ENCODE measurements at places on chromosomes 12 and 14.

GRCh38 chr14:104996032-104996431 is 10.4 kb downstream of the CLBA1 start:
- no peak for DNase-seq

DNA sequence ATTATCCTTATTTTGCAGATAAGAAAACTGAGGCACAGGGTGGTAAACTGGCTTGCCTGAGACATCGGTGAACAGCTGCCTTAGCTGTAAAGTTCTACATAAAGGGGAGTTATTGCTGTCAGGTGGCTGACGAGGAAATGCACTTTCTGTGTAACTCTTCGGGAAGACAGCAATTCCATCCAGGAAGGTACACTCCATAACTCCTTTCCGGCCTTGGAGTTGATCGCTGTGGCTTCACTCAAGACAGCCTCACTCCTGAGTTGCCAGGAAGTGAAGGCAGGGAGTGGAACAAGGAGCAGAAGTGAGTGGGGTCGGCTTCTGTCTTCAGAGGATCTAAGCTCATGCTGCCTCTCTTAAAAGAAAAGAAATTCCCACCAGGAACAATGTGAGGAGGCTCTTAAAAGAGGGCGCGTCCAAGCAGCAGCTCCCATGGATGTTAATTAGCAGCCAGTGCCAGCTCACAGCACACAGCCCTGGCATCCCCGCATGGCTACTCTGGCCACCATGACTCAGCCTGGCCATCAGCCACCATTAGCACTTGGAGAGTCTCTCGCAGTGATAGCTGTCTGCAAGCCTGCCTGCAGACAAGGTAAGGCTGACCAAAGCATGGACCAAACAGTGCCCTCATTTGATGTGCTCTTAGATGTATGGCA is 60.3 kb downstream of the NUAK1 start:
- DNase-seq: no peak

DNA sequence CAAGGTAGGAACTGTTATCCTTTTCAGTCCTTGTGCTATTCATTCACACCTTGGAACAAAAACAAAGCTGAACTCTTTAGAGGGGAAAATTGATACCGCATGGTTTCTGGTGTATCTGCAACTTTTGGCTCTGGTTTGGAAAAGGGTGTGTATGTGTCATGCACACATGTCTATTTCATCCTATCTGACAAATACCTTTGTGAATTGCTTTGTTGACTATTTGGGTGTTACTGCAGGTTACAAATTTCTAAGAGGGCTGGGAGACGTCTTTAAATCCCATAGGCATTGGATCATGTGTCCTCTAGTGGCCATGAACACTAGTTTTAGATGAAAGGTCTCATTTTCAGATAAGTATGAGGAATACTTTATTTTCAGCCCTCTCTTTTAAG is 59.9 kb upstream of the IFNG-AS1 start:
- DNase-seq: no peak

DNA sequence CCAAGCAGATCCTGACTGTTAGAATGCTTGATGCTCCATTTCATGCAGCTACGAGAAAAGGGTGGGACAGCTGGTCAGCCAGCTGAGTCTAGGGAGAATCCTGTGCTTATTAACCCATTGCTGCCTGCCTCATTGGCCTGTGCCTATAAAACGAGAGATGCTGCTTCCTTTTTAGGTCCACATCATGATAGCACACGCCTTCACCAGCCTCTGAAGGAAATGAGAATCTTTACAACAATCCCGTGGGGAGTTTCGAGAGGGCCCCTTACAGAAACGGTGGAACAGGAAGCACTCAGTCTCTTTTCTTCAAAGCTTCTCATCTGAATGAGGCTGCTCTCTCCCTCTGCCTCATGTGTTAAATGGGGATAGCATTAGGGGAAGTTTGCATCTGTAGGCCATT is 147.3 kb upstream of the RFLNA start:
- DNase-seq: no peak

- no peak for DNase-seq
Measured at GRCh38 chr12:132154341-132154761, 10.1 kb downstream of the NOC4L start.

- no peak for DNase-seq
Measured at GRCh38 chr14:67002994-67003753, 186.1 kb upstream of the GARIN2 start.

GRCh38 chr14:99348816-99349614 is 77.0 kb upstream of the BCL11B start:
- peak; percentile 62 for DNase-seq

DNA sequence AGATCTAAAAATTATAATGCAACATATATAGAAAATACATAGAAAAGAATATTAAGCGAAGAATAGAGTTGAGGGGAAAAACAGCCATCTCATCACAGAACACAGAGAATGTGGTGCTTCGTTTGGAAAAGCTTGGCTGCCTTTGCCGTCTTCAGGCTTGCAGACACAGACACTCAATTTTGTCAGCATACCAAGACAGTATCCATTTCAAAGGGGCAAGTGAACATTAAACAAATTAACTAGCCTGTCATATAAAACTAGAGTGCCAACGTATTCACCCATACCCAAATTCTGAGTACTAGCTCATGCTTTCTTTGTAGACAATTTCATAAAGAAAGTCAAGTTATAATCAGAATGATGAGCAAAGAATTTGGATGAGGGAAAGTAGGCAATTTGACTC is 40.5 kb downstream of the DMAC2L start:
- no peak for DNase-seq

GRCh38 chr14:69715725-69716477 is 51.0 kb upstream of the SRSF5 start:
- DNase-seq: peak; percentile 75

GRCh38 chr12:62308201-62308600 is 48.0 kb downstream of the USP15 start:
- no peak for DNase-seq

GRCh38 chr14:65483647-65484046 is 71.1 kb downstream of the FUT8 start:
- DNase-seq: no peak

DNA sequence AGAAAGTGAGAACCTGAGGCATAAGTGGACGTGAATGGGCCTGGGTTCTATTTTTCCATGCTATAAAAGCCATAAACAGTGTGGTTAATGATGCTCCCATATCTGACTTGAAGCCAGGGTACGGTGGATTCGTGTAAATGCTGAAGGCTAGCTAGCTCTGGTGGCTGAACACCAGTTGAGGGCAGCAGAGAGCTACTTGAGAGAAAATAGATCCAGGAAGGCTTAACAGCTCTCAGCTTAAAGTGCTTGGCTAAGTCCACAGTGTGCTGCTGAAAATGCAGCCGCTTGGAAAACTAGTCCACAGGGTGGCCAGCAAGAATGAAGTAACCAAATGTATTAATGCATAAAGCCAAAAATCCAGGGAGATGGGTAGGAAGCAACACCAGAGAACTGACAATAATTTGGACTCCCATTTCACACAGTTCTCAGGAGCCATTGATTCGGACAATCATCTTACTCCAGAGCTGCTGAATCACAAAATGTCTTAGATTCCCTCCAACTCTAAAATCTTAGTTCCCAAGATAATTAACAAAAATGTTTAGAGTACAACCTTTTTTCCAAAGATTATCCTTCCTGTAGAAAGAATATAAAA is 15.0 kb upstream of the FOXG1 start:
- DNase-seq: peak; percentile 92

DNA sequence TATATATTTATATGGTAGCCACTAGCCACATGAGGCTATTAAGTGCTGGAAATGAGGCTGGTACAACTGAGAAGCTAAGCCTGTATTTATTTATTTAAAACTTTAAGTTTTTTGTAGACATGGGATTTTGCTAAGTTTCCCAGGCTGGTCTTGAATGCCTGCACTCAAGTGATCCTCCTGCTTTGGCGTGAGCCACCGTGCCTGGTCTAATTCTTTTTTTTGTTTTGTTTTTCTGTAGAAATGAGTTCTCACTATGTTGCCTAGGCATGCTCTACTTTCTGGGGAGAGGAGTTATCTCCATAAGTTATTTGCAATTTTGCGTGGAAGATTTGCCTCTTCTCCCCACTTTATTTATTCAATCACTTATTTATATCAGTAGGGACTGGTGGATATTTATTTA is 4.8 kb upstream of the SNRNP35 start:
- DNase-seq: no peak

Measured in NCI-H524 (cell line).